ENCODE measurements at places on chromosomes 4 and X.

GRCh38 chr4:6239968-6240367, 29.7 kb upstream of the WFS1 start:
- no peak for DNase-seq

DNA sequence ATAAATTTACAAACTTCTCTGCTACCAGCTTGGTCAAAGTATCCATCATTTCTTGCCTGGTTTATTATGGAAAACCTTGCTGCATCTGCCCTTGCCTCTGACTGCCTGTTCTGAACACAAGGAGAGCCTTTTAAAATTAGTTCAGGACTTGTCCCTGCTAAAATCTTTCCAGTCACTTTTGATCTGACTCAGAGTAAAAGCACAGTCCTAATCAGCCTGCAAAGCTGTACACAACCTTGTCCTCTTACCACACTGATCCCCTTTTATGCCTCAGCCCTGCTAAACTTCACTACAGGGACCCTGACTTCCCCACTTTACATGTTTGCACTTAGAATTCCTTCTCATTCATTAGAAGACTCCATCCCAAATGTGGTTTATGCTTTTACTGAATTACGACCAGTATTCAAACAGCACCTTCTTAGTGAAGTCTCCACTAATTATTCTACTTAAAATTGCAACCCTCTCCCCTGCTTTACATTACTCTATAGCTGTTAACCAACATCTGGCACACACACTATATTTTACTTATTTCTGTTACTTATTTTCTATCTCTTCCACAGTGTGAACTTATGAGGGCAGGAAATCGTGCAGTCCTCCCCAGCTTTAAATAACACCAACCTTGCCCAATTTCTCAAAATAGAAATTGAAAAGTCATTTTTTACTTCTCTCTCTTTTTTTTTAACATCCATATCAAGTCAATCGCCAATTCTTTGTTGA, 6.3 kb downstream of the GABRA4 start:
- DNase-seq = no peak

- DNase-seq = no peak
Observed at GRCh38 chr4:7780751-7781348, 158.8 kb downstream of the AFAP1 start.

- DNase-seq = no peak
Observed at GRCh38 chrX:149648932-149649331, 17.3 kb upstream of the TMEM185A start.

DNA sequence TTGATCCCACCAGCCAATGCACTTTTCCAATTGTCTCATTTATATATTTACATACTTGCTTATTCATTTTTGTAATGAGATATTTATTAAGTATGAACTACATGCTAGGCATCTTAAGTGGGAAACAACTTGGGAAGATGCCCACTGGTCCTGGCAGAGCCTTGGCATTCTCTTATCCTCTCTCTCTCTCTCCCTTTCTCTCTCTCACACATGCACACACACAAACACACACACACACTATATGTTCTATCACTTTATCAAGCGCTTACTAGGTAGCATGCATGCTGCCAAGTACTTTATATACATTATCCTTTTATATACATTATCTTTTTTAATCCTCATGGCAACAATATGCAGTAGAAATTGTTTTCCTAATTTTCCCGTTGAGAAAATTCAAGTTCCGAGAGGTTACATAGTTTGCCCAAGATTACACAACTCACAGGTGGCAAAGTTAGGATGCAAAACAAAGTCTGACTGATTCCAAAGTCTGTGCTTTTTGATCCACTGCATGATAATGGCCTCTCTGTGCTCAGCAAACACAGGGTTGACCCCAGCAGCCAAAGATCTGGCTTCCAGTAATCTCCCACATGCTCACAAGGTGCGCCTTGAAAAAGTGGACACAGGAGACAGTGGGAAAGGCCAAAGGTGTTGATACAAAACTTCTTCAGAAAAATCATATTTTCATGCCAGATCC, 173.1 kb upstream of the KLF3 start:
- no peak for DNase-seq

DNA sequence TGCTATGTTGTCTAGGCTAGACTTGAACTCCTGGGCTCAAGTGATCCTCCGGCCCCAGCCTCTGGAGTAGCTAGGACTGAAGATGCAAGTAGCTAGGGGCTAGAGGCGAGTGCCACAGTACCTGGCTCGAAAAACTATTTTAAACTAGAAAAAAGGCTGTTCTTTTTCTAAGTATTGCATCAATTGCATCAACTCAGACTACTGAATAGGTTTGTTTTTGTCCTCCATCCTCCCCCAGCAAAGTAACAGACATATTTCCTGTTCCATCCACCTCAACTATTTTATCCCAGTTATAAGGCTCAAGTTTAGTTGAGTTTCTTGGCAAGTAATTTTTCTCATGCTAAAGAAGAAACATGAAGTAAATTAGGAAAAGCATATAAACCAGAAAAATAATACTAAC, 4.1 kb downstream of the SH3RF1 start:
- DNase-seq = no peak

- no peak for DNase-seq
Observed at GRCh38 chr4:20773144-20773997, 73.1 kb downstream of the PACRGL start.

GRCh38 chr4:110122201-110122600, 76.2 kb downstream of the ELOVL6 start:
- no peak for DNase-seq

- peak; percentile 61 for DNase-seq
Observed at GRCh38 chrX:129769467-129770154, 10.1 kb upstream of the SASH3 start.

DNA sequence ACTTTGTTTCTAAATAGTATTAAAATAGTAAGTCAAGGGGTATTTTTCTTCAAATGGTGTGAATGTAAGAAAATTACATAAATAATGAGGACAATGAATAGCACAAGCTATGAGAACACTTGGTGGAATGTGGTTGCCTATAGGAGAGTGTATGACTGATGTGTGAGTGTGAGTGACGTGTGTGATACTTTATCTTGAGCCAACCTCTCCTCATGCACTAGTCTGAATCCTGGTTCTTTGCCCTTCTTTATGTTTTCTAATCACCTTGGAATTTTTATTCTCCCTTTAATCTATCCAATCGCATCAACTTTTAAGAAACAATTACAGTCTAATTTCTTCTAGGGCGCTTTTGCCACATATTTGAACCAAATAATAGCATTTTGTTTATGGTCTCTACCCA, 98.2 kb downstream of the YIPF7 start:
- DNase-seq = no peak

- no peak for DNase-seq
Observed at GRCh38 chr4:159540501-159540900, 437.6 kb downstream of the RAPGEF2 start.

GRCh38 chr4:83356899-83357661, 22.4 kb upstream of the HPSE start:
- DNase-seq = no peak

DNA sequence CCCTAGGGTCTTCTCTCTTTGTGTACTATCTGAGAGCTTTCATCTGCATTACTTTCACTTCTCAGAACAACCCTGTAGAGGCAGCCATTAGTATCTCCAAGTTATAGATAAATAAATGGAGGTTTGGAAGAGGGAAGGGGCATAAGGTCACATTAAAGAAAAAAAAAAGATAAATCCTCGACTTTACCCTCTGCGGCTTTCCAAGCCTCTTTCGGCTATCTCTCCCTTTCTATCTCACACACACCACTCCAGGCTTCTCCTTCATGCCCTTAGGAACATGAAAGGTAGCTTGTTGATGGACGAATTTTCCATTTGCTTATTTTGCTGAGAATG, 660 bp upstream of the ARHGEF9 start:
- DNase-seq = no peak

- no peak for DNase-seq
Observed at GRCh38 chr4:137536789-137537561, 4.7 kb upstream of the PCDH18 start.

DNA sequence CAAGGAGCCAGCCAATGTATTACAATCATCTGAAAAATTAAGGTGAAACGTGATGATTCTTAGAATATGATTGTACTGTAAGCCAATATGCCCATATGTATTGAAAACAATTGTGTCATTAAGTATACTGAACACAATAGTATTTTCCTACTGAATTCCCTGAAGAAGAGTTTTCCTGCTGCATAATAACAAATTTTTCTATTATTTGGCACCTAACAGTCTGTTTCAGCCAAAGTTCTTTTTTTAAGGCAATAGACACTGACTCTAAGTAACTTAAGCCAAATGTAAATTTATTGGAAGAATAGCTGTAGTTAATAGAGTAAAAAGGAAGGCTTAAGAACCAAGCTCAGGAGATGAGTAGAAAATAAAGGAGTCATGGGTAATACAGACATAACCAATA, 220.6 kb downstream of the PPP4R3C start:
- DNase-seq = no peak

GRCh38 chr4:36392916-36393315, 111.5 kb downstream of the DTHD1 start:
- no peak for DNase-seq

- no peak for DNase-seq
Observed at GRCh38 chr4:153527690-153528089, 61.5 kb downstream of the TMEM131L start.

GRCh38 chr4:110532901-110533589, 57.1 kb downstream of the ENPEP start:
- DNase-seq = no peak

DNA sequence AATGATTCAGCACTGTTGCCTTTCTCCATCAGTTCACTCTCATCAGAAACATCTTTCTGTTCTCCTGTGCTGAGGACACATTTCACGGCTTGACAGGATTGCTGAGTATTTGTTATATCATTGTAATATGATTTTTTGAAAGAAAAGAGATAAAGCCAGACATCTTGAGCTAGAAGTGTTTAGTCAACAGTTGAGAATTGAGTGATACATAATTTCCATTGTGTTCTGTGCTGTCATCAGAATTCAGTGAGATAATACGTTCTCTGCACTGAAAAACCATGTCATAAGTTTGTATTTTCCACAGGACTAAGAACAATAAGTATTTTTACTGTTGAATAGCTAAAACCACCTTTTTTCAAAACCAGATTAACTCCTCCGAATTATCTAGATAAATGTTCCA, 50.2 kb upstream of the GPRIN3 start:
- no peak for DNase-seq

GRCh38 chrX:73215246-73215645, 595 bp upstream of the NAP1L2 start:
- no peak for DNase-seq

GRCh38 chr4:176123710-176124407, 58.2 kb downstream of the WDR17 start:
- no peak for DNase-seq

DNA sequence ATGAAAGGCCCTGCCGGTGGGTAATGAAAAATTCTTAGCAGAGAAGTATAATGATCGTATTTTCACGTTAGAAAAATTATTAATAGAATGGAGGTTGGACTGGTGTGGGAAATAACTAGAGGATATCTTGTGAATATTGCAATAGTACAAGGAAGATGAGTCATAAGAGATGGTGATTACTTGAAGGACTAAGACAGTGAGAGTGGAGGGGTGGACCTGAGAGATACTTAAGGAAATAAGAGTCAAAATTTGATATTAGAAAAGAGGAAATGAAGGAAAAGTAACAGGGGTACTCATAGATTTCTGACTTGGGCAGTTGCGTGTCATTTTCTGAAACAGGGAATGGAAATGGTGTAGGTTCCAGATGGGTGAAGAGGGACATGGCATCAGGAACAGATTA, 1.7 kb upstream of the USP53 start:
- no peak for DNase-seq

DNA sequence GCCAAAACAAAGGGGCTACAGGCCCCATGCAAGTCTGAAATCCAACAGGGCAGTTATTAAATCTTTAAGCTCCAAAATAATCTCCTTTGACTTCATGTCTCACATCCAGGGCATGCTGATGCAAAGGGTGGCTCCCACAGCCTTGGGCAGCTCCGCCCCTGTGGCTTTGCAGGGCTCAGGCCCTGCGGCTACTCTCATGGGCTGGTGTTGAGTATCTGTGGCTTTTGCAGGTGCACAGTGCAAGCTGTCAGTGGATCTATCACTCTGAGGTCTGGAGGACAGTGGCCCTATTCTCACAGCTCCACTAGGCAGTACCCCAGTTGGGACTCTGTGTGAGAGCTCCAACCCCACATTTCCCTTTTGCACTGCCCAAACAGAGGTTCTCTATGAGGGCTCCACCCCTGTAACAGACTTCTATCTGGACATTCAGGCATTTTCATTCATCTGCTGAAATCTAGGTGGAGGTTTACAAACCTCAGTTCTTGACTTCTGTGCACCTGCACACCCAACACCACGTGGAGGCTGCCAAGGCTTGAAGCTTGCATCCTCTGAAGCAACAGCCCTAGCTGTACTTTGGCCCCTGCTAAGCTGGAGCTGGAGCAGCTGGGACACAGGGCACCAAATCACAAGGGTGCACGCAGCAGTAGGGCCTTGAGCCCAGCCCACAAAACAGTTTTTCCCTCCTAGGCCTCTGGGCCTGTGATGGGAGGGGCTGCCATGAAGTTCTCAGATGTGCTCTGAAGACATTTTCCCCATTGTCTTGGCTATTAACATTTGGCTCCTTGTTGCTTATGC, 154.8 kb upstream of the PDE5A start:
- DNase-seq = no peak

- no peak for DNase-seq
Observed at GRCh38 chr4:48705609-48706008, 74.5 kb downstream of the FRYL start.

DNA sequence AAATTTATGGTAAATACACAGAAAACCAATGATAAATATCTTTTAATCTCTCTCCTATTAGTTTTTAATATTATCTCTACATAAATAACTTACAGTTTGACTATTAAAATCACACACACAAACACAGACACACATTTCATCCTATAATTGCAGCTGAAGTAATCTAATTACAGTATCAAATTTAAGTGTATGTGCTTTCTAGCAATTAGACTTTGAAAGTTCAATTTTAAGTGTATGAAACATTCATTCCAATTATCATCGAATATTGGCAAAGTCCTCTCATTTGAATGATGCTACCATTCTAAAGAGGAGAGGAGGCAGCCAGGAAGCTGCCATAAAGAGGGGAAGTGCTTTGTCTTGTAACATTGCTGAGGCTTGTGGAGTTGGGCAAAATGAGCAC, 221.2 kb upstream of the PABPC4L start:
- no peak for DNase-seq

GRCh38 chr4:61740886-61741285, 540.8 kb downstream of the ADGRL3 start:
- no peak for DNase-seq

GRCh38 chr4:99504804-99505502, 5.9 kb upstream of the C4orf17 start:
- DNase-seq = no peak

DNA sequence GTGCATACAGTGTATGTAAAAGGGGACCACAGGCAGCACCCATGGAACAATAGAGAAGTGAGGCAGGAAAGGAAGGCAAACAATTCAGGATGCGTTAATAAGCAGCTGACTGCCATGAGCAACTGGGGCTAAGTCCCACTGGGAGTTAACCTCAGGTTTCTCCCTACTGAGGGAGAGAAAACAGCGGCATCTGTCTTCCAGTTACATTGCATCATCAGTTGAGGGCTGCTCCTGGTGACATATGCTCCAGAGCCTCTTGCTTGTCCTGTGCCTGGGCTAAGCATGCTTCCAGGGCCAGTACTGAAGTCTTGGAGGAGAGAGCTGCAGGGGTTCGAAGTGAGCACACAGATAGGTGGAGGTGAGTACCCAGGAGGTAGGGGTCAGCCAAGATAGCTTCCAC, 24.3 kb downstream of the RAI2 start:
- DNase-seq = no peak

Measured in effector memory CD4-positive, alpha-beta T cell (primary cell).